Activated naive CD8-positive, alpha-beta T cell treated with anti-CD3 and anti-CD28 coated beads, Interleukin-2, amount 10 ng/mL, durations not matched to agents 7 days and 5 days (primary cell): ENCODE measurements at places on chromosomes 7 and 10. TPM values are rescaled to one million over a fixed set of nuclear protein-coding genes. Genes with fewer than 3 reads are reported as not detected.

ACSL5 gene
- total RNA-seq: 59.5 TPM

HGF gene
- not detected for total RNA-seq

SLC16A9 gene
- 0.08 TPM for total RNA-seq

MYOF gene
- 0.91 TPM for total RNA-seq

STX1A gene
- 9.9 TPM for total RNA-seq

PTF1A gene
- total RNA-seq: not detected
